ENCODE measurements at places on chromosomes 6 and 20.

DNA sequence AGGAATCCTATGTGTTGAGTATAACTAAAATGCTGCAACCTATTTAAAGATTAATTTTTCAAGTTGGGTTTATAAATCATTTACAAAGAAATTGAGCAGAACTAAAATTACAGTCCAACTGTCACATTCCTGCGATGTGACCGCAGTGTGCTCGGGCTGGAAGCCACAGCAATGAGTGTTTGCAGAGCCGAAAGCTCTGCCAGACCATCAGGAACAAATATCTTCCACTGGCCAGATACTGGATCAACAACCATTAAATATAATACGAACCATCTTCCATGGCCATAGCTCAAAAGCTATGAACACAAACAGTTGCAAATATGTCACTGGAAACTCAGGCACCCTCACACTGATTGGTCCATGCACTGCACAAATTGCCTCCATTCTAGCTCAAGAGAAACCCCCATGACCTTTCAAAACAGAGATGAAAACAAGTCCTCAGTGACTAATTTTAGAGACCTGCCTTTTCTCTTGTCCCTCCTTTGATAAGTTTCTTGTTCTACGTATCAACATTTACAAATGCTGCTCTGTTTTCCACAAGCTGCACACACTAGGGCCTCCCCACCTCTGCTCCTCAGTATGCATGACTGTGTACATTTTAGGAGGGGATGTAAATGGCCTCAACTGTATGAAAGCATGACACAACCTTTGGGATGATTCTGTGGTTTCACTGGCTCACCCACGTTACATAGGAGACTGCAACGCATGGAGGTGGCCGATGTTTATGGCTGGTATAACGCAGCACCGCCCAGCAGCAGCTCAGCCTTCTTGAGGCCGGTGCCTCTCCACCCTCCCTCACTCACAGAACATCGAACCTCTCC lies 171.7 kb downstream of the WDR27 start:
- no peak for DNase-seq

- no peak for DNase-seq
Observed at GRCh38 chr6:122651031-122651430, 40.8 kb downstream of the PKIB start.

DNA sequence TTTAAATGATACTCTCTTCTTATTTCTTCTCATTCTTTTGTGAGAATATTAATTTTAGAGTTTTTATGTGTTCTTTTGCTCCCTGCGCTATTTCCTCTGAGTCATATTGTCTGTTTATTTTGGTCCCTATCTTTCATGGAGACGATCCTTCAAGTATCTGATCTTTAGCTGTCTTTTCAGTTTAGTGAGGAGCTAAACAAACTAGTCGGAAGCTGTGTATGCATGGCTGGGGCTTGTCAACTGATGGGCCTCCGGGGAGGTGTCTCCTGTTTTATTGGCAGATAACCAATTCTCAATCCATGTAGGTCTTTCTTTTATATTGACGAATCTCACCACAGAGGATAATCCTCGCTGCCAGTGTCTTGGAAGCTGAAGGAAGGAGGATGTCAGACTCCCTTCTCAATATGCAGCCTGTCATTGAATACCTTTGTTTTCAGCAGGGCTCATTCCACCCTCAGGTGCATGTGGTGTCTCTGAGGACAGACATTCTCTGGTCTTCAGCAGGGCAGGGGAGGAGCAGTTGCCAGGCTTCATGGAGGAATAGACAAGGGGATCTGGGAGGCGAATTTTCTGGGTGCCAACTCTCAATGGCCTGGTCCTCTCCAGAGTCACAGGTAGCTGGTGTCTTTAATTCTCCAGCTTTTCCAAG lies 64.9 kb downstream of the RNF182 start:
- no peak for DNase-seq

GRCh38 chr6:14747881-14748520 lies 497.9 kb upstream of the JARID2 start:
- DNase-seq = no peak

- no peak for DNase-seq
Observed at GRCh38 chr6:5713519-5713918, 293.2 kb downstream of the NRN1 start.

DNA sequence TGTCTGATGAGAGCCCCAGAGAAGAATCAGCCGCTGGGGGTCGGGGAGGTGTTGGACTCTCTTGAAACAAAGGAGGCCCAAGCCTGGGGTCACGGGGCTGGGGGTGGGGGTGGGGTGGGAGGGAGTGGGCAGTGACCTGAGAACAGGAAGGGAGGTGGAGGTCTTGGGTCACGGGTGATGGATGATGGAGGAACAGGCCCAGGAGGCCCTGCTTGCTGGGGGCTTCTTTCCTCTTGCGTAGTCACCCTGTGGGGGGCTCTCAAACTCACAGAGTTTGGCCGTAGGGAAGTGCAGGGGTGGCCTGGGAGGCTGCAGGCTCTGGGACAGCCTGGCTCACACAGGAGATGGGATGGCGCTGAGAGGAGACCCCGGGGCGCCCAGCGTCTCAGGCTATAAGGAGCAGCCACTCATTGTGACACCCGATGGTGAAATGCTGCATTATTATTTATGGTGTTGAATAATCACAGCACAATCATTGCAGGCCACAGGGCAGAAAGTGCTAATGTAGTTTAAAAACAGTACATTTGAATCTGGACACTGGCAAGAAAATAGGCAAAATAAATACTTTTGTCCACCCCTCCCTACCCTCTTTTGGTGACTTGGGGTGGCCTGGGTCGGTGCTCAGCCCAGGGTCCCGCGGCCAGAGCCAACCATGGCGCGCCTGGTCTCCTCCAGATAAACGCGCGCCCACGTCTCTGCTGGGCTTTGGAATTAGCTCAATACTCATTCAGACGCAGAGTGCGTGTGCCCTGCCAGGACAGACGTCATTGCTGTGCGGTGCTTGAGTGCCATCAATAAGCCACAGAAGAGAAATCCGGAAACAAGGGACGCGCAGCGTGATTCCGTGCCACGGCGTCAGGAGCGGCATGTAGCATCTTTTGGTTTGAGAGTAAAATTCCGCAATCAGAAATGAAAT lies 27.3 kb upstream of the BHLHE23 start:
- no peak for DNase-seq

GRCh38 chr6:25175196-25175595 lies 104.0 kb upstream of the CARMIL1 start:
- no peak for DNase-seq

GRCh38 chr6:6697620-6698019 lies 109.1 kb downstream of the LY86 start:
- no peak for DNase-seq

Data from NCI-H1105 (cell line).